Daoy (cell line): ENCODE measurements at places on chromosomes 2 and 18. TPM values are rescaled to one million over a fixed set of nuclear protein-coding genes. Genes with fewer than 3 reads are reported as not detected.

- DNase-seq = no peak
Observed at GRCh38 chr2:47720559-47720958, 62.4 kb upstream of the MSH6 start.

GRCh38 chr2:179948058-179948457 lies 59.0 kb downstream of the CWC22 start:
- DNase-seq = no peak

DNA sequence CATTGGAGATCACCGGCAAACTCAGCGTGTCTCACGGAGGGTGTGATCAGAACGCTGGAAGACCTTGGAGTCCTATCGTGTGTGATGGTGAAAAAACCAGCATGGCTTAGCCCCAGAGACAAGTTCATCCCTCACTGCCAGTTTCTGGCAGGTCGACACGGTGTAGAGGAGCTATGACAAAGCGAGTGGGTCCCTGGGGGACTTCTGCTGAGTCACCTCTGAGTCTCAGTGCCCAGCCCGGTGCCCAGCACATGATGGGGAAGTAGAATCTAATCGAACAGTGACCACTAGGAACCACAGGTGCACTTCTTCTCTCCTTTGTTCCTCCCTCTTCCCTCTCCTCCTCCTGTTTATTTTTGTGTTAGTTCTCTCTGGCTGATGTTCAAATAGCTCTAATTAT lies 45.9 kb upstream of the KCNF1 start:
- DNase-seq = no peak

DNA sequence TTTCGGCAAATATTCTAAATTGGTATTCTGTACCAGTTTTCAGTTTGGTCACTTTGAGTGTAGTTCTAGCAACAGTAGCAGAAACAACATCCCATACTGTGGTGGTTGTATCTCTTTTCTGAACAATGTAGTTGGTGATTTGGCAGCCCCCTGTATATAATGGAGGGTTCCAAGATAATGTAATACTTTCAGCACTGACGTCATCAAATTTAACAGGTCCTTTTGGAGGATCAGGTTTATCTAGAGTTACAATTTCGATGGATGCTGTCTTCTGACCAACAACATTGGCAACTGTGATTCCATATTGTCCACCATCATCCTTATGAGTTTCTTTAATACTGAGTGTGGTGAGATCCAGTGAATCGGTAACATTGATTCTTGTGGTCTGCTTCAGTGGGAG lies 88.0 kb downstream of the PLEKHA3 start:
- no peak for DNase-seq

The UGT1A4 gene
- total RNA-seq = 0.63 TPM in 1 of 2 replicates, not detected in the other

The PLCL1 gene
- 0.11 TPM in 1 of 2 replicates, not detected in the other for total RNA-seq

The LRRC30 gene
- not detected in 2 replicates for total RNA-seq

DNA sequence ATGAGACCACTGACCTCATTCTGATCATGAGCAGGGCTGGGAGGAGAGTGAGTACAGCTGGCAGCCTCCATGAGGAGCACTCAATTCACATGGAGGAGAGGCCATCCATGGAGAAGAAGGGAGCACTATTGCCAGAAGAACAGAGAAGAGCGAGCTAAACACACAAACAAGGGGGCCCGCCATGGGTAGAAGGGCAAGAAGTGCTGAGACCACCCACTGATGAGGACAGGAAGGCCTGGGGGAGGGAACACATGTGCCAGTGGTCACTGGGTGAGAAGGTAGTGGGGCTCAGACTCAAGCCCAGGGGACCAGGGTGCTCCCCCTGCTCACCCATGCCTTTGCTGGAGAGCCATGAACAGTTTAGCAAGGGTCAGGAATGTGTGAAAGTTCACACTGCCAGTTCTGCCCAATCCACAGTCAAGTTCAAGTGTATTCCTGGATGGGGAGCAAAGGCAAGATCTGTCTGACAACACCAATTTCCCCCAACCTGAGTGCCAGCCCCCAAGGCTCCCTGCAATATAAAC lies 57.7 kb downstream of the TTC32 start:
- DNase-seq = no peak

The TMEM37 gene
- total RNA-seq = not detected in 2 replicates

The RTKN gene
- total RNA-seq = 5.4 and 6.9 TPM in 2 replicates

The FSIP2 gene
- total RNA-seq = not detected in 2 replicates

DNA sequence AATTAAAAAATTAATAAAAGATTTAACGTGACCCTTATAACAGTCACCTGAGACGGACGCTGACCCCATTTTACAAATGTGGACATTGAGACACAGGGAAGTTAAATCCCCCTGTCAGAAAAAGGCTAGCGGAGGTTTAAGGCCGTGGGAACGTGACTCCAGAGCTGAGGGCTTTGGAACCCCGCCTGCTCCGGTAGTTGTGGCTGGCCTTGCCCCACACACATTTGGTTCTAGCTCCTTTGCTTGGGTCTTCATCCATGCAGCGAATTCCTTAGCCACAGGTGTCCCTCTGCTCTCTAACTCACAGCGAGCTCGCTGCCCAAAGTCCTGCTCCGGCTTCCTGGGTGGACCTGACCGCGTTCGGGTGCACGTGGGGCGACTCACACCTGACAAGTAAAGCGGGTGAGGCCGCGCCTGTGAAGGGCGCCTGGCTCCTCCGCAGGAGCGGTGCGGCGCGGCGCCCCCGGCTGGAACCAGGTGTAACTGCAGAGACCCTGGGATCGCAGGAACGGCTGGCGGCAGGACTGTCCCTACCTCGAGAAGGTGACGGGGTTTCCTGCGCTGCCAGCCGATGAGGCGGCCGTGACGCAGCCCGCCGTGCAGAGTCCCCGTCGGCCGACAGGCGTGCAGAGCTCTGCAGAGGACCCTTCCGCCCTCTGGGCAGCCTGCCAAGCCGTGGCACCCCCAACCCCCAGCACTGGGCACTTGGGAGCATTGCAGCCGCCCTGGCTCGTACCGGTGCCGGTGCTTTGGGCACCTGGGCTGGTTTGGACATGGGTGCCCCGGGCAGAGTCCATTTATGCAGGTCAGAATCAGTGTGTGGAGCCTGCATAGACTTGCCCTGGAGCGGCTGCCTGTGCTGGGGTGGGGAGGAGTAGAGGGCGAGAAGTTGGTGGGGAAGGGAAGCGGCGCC lies 2.4 kb upstream of the PROC start:
- DNase-seq = no peak
